AG04450 (cell line): ENCODE measurements at places on chromosomes 7 and 10. TPM values are rescaled to one million over a fixed set of nuclear protein-coding genes. Genes with fewer than 3 reads are reported as not detected.

CLDN3 gene
- not detected in 2 replicates for polyA plus RNA-seq

SEPTIN7 gene
- polyA plus RNA-seq: 280 and 428 TPM in 2 replicates

PAPSS2 gene
- polyA plus RNA-seq: 44.0 and 51.4 TPM in 2 replicates

IDI2 gene
- not detected in 2 replicates for polyA plus RNA-seq
